ENCODE measurements at places on chromosomes 2 and 18.

- DNase-seq, result no peak
Measured at GRCh38 chr2:150259746-150260145, 227.7 kb downstream of the RND3 start.

DNA sequence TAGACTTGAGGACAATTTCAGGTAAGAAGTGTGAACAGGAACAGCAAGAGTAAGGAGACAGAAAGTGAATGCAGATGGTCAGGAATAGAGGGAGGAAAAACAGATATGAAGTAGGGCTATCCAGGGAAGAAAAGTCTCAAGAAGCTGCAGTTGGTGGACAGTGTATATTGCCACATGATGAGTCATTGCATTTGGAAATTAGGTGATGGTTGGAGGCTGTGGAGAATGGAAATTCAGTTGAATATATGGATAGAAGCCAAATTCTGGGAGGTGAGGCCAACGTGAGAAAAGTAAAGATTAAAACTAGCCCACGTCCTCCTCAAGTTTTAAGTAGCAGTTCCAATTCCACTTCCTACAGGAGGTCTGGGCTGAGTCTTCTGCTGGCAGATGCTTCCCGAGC, 158.4 kb downstream of the UBE2E3 start:
- DNase-seq, result no peak

- peak; percentile 6 for DNase-seq
Measured at GRCh38 chr2:21754164-21754788, 630.5 kb downstream of the TDRD15 start.

DNA sequence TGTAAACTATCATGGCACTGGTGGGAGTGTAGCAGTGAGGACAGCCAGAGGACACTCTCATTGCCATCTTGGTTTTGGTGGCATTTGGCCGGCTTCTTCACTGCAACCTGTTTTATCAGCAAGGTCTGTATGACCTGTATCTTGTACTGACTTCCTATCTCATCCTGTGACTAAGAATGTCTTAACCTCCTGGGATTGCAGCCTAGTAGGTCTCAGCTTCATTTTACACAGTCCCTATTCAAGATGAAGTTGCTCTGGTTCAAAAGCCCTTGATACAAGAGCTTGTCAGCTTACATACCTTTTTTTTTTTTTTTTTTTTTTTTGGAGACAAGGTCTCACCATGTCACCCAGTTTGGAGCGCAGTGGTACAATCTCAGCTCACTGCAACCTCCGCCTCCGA, 110.9 kb downstream of the METTL8 start:
- no peak for DNase-seq

DNA sequence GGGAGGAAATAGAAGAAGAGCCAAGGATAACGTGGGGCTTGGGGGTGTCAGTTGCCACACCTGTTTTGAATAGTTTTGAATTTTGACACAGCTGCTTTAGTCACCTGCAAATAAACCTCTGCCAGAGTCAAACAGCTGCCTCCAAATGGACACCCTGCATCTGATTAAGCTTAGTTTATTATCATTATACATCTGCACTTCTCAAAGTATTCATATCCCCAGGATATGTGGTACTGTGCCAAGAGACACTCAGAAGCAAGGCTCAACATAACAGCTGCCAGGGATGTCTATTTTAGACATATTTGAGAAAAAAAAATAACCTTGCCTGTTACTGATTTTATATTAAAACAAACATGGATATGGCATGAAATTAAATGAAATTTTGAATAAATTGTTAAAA, 122.5 kb upstream of the WDR75 start:
- no peak for DNase-seq

GRCh38 chr2:172415157-172415864, 12.1 kb upstream of the ITGA6 start:
- DNase-seq, result no peak

DNA sequence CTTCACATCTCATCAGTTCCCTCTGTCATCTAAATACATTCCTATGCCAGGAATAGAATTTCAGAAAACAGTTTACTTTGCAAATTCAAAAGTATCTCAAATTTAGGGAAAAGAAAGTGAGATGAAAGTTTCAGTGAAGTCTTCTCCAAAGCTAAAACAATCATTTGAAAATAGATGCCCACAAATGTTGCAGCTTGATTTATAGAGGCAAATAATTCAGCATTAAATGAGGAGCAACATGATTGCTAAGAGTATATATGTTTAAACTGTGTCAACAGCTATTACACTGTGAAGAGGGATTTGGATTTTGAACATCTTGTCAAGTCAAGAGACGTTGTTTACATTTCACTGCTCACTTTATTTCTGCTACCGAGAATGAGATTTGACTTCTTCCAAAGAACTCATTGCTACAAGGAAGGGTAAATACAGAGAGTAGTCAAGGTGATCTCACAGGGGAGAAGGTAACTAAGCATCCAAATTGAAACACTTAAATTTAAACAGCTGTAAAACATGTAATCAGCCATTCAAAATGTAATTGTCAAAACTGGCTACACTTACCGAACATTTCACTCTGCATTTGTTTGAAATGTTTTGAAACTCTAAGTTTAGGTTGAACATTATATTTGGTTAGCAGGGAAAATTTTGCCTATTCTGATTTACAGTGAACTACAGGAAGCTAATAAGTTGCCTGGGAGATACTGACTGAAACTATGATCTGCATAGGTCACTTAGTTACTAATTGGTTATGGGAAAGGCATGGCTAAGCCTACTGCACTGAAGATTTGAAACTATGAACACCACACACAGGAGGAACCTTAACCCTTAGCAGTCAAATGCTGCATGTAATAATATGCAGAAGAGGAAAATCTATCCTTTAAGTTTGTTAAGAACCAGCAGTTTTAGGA, 33.2 kb upstream of the GALNT3 start:
- DNase-seq, result no peak

- DNase-seq, result peak; percentile 79
Measured at GRCh38 chr2:231685349-231686191, 22.8 kb upstream of the PTMA start.

DNA sequence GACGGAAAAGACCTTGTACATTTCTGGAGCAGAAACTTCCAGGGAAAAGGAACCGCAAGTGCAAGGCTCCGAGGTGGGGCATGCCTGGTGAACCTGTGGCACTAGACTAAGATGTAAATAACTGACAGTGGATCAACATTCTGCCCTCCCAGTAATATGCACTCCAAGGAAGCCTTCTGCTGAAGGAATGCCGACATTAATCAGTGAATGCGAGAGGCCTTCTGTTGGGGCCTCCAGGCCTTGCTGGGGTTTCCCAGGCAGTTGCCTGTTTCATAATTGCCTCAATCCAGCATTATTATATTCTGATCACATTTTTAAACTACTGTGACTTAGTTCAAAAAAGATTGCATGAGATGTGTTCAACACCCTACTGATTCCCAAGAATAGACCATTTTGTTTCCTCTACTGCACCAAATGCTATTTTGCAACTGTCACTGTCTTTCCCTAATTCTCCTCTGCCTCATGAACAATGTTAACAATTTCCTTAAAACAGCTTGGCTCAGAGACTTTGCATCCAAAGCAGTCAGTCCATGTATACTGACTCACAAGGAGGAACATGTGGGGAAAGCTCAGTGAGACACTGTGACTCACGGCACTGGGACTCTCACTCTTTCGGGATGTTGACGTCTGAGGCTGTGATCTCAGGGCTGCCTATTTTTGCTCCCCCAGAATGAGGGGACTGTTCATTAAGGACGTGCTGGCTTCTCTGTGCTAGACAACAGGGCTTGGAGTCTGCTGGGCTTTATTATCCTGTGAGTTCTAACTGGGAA, 10.5 kb upstream of the DSG2 start:
- DNase-seq, result no peak

- peak; percentile 30 for DNase-seq
Measured at GRCh38 chr18:10454681-10455557, 484 bp downstream of the APCDD1 start.
